ENCODE measurements at places on chromosomes 5 and 9.
A peak's percentile ranks its signal among the peaks of the same experiment; 100 is the strongest.

DNA sequence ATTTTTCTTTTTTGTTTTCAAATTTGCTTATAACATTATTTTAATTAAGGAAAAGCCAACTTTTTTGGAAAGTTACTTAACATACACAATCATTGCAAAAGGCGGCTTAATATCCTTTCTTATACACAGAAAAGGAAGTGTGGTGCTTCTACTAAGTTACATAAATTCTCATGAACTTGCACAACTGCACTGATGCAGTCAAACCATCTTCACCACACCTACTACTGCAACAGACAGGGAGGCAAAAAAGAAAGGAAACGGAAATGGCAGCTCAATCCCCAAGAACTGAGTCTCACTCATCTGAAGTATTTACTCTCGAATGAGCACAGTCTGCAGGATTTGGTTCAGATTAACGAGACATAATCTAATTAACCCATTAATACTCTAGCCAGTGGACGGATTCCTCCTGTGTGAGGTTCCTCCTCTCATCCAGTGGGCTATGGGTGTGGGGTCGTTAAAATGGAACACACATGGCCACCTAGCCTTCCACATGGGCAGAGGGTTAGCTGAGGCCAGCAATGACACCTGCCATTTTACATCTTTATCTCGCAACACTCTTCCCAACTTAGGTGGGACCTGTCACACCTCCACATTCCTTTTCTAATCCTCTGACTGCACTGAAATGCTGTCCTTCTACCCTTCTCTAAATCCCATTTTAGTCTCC, 30.0 kb downstream of the GOLM1 start:
- DNase-seq: no peak

DNA sequence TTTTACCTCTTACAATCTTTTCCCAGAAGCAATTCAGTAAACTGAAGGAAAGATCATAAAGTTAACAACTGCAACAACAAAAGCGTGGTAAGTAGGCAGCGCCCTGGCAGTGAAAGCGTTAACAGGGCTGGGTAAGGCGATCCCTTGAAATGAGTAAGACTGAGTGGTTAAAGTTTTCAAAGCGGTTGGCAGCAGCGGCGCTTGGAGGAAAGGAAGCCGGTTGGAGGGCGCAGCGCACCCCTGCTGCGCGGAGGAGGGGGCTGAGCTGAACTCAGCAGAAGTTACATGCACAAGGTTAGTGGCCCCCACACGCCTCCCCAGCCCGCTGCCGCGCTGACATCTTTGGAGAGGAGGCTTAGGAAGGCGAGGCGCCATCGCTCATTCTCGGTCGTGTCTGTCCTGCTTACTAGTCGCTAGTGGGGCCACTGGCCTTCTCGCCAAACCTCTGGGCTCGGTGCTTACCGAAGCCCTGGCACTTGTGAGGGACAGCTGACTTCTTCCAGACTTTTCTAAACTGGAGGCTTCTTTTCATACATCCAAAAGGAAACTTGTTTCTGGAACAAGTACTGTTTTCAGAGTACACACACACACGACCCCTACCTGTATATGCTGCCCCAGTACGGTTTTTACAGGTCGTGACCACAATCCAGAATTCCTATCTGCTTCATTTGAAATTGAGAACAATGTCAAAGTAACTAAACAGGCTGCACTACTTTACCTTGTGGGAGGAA, at the start of gene SH3RF2:
TSS of gene SH3RF2 (plus strand) at position 178 of the 731 bp plus-strand sequence. CDS start 1,351 bp downstream, outside the sequence.
- DNase-seq: peak; percentile 97

DNA sequence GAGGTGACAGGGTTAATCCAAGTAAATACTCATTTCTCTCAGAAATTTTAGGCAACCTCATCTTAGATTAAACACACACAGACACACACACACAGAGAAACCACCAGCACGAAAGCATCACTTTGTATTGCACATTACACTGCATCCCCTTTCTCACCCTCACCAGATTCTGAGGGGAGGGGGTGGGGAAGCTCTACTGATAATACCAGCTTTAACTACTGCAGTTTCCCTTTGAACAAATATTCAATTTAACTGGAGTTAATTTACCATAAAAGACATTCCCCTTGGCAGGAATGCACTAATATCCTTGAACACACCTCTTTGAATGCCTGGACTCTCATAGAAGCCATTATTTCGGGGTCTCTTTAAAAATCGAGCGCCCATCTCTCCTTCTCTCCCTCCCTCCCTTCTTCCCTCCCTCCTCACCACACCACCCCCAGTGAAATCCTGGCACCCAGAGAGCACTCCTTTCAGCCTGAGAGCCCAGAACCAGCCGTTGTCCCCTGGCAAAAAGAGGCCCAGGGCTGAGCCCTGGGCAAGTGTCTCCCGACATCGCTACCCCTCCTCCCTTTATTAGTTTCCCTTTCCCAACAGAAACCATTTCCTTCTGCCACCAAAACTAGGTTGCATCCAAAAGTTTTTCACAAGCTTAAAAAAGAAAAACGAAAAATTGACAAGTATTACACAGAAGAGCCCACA, 2.8 kb upstream of the NFIB start:
- DNase-seq: no peak

GRCh38 chr5:168995024-168995423, 305.9 kb downstream of the SLIT3 start:
- DNase-seq: no peak

GRCh38 chr9:12817702-12818101, 42.9 kb downstream of the LURAP1L start:
- no peak for DNase-seq

- no peak for DNase-seq
Measured at GRCh38 chr9:99092643-99093491, 12.0 kb upstream of the TGFBR1 start.

DNA sequence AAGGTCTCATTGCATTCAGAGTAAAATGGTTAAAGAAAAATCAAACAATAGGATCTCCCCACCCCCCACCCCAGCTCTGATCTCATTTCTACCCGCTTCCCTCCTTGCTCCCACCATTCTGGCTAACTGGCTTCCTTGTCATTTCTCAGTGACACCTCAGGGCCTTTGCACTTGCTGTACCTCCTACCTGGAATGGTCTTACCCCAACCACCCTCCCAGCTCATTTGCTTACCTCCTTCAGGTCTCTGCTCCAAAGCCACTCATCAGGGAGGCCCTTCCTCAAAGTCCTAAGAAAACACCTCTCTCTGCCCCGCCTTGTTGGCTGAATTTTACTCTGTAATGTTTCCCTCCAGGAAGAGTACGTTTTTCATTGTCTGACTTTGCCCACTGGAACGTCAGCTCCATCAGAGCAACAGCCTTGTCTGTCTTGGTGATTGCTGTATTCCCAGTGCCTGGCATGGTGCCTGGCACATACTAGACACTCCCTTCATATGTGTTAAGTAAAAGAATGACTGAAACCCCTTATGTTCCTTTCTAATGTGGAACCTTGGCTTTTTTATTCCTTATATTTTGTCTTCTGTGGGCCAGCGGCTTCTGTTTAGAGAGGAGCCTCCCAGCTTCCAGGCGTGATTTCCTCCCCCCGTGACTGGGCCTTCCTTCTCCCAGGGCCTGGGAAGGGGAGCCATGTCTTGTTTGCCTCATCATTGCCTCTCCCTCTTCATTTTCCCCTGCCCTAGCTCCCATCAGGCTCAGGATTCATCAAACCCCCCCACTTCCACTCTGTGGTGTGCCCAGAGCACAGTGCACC, 26.9 kb downstream of the NEURL1B start:
- no peak for DNase-seq

DNA sequence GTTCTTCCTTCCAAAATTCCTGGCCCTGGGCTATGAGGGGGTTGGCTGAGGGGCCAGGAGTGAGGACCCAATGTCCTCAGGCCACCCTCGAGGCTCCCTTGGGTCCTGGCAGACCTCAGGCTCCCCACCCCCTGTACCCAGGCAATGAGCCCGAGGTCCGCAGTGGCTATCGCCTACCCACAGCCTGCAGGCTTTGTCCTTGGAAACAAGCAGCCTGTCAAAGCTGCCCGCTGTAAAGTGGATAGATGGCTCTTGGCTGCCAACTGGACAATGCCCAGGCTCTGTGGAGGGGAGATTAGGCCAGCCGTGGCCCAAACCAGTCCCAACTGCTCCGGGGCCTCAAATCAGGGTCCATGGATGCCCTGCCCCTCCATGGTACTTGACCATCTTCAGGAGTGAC, 2.2 kb upstream of the ADGRD2 start:
- no peak for DNase-seq

Data from H9 (cell line).